ENCODE measurements at places on chromosomes 3 and 15.

GRCh38 chr3:14798231-14798630, 20.5 kb upstream of the FGD5 start:
- DNase-seq = no peak

- DNase-seq = peak; percentile 88
Measured at GRCh38 chr3:111717601-111718000, 122.5 kb upstream of the ZBED2 start.

DNA sequence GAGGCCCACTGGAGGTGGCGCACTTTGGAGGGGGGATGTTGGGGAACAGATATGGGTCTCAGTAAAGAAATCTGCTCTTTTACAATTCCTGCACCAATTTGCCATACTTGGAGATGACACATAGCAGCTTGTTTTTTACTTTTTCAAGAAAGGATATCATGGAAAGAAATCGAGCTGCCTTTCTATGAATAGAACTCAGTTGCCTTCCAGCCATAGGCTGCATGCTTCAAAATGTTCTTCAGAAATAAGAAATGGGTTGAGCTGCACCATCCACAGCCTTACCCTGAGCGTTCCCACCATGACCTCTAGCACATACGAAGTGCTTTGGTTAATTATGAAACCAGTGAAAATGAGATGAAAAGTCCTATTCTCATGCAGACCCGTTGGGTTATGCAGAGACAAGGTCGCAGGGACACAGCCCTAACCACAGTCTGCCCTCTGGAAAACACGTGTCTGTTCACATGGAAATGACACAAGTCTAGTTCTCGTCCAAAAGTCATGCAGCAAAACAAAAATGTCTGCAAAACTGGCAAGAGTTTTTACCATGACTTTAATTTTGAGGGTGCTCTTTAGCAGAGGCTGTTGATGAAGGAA, 36.3 kb downstream of the NGRN start:
- DNase-seq = no peak

- no peak for DNase-seq
Measured at GRCh38 chr3:179464323-179465092, 13.2 kb upstream of the GNB4 start.

DNA sequence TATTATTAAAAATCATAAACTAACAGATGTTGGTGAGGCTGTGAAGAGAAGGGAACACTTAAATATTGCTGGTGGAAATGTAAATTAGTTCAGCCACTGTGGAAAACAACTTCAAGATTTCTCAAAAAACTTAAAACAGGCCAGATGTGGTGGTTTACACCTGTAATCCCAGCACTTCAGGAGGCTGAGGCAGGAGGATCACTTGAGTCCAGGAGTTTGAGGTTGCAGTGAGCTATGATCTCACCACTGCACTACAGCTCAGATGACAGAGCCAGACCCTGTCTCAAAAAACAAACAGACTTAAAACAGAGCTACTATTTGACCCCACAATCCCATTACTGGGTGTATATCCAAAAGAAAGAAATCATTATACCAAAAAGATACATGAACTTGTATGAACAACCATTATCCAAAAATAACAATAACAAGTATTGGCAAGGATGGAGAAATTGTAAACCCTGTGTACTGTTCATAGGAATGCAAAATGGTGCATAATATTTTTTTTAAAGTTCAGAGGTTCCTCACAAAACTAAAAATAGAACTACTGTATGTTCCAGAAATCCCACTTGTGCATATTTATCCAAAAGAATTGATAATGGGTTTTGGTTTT, 25.5 kb downstream of the ZNF148 start:
- no peak for DNase-seq

GRCh38 chr15:55108448-55108847, 88.3 kb downstream of the RSL24D1 start:
- DNase-seq = no peak

DNA sequence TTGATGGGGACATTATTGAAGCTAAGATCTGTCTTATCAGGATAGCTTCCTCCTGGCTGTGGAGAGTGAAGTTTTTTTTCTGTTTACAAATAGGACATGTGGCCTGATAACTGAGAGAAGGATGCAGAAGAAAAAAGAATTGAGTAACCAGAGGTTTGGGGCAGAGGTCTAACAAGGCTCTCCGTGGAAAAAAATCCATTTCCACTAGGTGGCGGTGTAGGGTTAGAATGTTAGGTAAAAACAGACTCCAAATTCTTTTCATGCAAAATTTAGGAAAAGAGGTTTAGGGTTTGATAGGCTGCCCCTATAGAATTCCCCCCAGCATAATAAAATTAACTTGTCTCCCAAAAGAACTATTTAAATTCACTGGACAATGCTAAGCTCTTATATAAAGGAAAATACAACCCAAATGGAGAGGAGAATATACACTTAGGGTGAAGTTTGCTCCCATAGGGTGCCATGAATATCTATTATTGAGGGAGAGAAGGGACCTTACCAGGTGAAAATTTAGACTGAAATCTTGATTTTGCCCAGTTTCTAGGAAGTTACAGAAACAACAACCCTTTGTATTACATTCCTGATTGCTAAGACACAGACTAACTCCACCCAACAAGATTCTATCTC, 1560.4 kb downstream of the OTOL1 start:
- DNase-seq = peak; percentile 66

GRCh38 chr3:161770484-161771386, 274.1 kb downstream of the OTOL1 start:
- peak; percentile 65 for DNase-seq

DNA sequence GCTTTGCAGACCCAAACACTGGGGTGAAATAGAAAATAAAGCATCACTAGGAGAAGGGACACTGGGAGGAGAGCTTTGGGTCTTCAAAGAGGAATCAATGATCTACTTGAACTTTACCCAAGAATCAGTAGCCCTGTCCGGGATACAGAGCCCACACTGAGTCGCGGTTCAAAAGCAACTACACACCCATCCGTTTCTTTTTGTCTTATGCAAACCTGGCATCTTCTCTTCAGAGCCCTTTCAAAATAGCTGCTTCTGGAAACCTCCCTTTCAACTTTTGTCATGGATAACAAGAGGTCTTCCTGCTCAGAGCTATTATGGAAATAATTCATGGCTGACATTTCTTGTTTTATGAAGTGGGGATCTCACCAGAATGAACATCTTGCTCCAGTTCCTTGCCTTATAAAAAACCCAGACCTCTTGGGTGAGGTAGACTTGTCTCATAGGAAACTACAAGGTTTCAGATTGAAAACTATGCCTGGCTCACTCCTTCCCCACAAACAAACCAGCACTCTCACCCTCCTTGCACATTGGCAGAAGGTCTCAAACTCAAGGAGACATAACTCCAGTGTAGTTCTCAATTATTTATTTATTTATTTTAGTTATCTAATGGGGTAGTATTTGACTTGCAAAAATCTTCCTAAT, 115.1 kb upstream of the ARHGEF3 start:
- DNase-seq = no peak

- DNase-seq = peak; percentile 99
Measured at GRCh38 chr15:90004671-90005070, 3.5 kb downstream of the ZNF710 start.

- peak; percentile 44 for DNase-seq
Measured at GRCh38 chr3:155106119-155106518, 26.0 kb downstream of the MME start.

DNA sequence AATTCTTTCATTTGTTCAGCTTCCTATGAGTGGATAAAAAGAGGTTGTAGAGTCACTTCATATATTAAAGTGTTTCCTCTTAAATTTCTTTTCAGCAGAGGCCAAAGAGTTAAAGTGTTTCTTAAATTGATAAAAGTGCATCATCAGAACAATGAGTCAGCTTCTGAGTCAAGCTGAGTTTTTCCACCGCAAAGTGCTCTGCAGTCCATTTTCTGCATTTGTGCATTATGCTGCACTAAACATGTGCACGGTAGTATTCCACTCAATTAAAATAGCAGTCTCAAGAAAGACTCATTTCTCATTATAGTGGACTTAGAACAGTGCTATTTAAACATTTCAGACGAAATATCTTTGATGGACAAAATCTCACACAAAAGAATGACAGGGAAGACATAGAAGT, 152.0 kb downstream of the ZBBX start:
- peak; percentile 90 for DNase-seq

DNA sequence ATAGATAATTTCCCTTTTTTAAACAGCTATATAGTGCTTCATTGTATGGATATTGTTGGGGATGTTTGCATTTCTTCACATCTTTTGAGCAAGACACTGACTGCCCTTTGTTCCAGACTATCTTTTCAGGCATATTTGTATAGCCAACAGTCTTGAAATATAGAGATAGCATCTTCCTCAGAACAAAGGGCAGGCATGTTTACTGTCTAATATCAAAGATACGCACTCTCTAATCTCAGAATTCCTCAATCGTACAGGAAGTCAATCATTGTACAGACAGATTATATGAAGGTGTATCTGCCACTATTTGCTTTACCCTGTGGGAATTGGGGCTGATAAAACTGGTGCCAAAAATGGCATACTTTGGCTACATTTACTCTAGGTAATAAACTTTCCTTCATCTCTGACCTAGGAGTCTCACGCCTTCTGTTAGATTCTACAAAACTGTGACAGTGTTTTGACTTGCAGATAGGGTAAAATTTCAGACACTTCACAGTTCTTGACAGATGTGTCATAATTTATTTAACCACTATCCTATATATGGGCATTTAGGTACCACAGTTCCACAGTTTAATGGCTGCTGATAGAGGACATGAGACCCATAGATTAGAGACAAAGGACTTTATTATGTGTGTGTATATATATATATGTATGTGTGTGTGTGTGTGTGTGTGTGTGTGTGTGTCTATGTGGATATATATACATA, 321.0 kb downstream of the IGSF11 start:
- DNase-seq = no peak

DNA sequence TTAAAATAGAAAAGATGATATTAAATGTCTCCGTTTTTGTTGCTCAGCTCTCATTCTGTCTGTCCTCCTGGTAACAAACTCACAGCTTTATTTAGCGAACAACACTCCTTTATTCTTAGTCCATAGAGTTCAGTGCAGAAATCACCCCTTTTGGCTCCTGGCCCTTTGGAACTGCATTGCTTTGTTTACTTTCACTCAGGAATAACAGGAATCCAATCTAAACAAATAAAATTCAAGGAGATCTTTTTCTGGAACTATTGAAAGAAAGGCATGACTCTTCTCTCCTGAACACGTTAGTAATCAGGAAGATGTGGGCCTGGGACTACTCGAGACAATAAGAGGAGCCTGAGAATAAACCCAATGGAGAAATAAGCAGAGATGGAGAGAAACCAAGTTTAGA, 409.2 kb downstream of the DIPK2A start:
- DNase-seq = no peak

- no peak for DNase-seq
Measured at GRCh38 chr3:103381296-103382079, 946.7 kb downstream of the ZPLD1 start.

DNA sequence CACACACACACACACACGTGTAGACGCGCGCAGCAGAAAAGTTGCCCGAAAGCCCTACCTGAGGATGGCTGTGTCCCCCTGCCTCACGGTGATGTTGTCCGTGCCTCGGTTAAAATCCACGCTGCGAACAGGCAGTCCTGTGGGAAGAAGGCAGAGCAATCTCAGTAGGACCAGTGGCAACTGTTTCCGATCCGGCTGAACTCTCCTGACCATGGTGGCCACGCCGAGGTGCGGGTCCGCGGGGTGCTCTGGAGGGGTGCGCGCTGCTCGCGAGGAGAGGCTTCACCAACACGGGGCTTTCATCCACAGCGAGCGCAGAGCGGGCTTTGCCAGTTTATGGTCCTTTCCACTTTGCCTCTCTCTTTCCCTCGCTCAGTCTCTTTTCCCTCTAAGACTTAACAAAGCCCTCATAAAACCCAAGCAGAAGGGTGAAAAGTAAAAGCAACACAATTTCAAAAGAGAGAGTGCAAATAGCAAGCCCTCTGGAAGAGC, 422 bp downstream of the LSAMP start:
- DNase-seq = no peak

DNA sequence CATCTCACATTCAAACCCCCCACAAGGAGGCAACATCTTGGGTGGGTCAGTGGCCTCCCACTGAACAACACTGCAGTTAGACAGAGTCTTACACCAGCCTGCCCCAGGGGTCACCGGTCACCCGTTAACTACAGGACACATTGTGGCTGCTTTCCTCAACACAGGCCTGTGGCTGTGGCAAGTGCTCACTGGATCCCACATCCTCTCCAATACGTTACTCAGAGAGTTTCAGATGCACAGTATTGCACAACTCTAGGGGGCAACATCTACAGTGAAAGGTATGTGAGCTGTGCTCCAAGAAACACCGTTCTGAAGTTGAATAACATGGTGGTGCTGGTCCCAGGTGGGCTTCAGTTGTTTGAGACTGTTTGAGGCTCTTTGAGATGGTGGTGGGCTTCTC, 41.0 kb downstream of the CTDSPL start:
- DNase-seq = no peak

- DNase-seq = peak; percentile 80
Measured at GRCh38 chr3:100463002-100463401, 29.4 kb upstream of the TMEM45A start.

GRCh38 chr3:176927280-176927679, 270.0 kb downstream of the TBL1XR1 start:
- no peak for DNase-seq

- DNase-seq = no peak
Measured at GRCh38 chr3:3825035-3825434, 25.8 kb downstream of the LRRN1 start.

GRCh38 chr3:185827595-185828344, 2.9 kb upstream of the IGF2BP2 start:
- DNase-seq = no peak

GRCh38 chr3:15324379-15324808, 8.0 kb downstream of the SH3BP5 start:
- DNase-seq = peak; percentile 63

DNA sequence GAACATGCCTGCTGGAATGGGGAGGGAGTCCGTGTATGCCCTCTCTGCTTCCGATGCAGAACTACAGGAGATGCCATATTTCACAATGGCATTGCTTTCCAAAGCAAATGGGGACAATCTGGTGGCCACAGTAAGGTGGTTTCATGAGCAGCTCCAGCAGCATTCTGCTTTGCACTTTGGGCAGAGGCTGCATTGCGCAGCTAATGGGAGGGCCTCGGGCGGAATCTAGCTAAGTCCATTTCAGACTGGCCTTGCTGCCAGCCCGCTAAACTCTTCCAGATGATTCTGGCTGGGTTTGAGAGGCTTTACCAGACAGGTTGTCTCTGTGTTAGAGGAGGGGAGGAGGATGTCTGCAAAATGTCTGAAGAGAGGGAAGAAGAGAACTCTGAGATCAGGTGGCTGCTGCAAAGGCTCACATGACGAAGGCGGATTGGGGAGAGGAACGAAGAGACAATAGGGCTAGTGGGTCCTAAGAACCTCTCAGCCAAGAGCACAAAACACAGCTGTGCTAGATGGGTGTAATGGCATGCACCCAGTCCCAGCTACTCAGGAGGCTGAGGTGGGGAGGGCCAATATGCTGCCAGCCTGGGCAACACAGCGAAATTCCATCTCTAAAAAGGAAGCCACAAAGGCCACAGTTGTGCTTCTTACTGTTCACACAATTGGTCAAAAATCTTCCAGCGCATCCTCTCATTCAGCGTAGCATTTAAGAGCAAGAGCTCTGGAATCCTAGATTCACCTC, 63.7 kb downstream of the BDH1 start:
- DNase-seq = no peak

GRCh38 chr3:112627919-112628466, 12.9 kb downstream of the CCDC80 start:
- DNase-seq = no peak

- no peak for DNase-seq
Measured at GRCh38 chr3:41180396-41180795, 18.9 kb upstream of the CTNNB1 start.

All from fibroblast of mammary gland (primary cell).